Prostate gland (tissue), 2 donors: ENCODE measurements at places on chromosomes 1 and 21.
A peak's percentile ranks its signal among the peaks of the same experiment; 100 is the strongest.

DNA sequence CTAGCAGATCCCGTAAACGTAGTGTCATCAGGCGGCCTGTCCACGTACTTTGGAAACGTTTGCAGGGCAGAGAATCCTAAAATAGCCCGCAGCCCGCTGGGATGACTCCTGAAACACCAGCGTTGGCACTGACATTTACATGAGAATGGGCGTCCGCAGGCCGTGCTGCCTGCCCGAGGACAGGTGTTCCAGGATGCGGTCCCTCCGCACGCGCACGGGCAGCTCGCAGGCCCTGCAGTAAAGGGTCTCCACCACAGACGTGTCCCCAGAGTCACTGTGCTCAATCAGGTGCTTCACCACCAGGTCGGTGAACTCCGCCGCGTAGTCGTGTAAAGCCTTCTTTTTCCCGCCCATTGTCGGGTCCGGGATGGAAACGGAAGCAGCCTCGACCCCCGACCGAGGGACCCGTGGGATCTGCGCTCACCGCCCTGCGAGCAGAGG is 5.8 kb upstream of the CCDC27 start:
- H3K4me3 ChIP-seq = peak overlapping the region; percentile 68
- no peaks in the 10 kb centered on the region for H3K36me3 ChIP-seq
- H3K27ac ChIP-seq = peak overlapping the region; percentile 65
- no peak for DNase-seq
- H3K27me3 ChIP-seq = no peaks in the 10 kb centered on the region

GRCh38 chr1:27330786-27331185 is 8.8 kb downstream of the TMEM222 start:
- H3K27me3 ChIP-seq = no peaks in the 10 kb centered on the region

GRCh38 chr1:183029591-183030000 is 6.4 kb downstream of the LAMC1 start:
- no peaks in the 10 kb centered on the region for H3K4me1 ChIP-seq
- H3K4me3 ChIP-seq = no peak overlapping the region
- H3K27me3 ChIP-seq = no peaks in the 10 kb centered on the region

DNA sequence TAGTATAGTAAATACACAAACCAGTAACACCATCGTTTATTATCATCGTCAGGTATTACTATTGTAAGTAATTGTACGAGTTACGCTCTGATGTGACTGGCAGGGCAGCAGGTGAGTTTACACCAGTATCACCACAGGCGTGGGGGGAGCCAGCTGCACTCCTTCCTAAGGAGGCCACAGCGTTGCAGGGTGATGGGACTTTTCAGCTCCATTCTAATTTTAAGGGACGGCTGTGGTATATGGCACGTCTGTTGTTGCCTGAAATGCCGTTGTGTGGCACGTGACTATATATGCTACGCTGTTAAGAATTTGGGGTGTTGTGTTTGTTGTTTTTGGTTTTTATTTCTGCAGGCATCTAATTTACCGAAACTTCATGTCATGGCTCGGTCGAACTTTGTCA is 164.8 kb upstream of the COL6A1 start:
- H3K4me3 ChIP-seq = no peak overlapping the region
- H3K36me3 ChIP-seq = no peaks in the 10 kb centered on the region
- no peaks in the 10 kb centered on the region for H3K4me1 ChIP-seq

- no peaks in the 10 kb centered on the region for H3K27me3 ChIP-seq
- H3K4me1 ChIP-seq = peaks cover 10% of the 10 kb centered on the region
- no peaks in the 10 kb centered on the region for H3K36me3 ChIP-seq
- DNase-seq = peak; percentile 27
These were observed 21.4 kb downstream of the PLEKHA6 start for GRCh38 chr1:204338360-204338759.

DNA sequence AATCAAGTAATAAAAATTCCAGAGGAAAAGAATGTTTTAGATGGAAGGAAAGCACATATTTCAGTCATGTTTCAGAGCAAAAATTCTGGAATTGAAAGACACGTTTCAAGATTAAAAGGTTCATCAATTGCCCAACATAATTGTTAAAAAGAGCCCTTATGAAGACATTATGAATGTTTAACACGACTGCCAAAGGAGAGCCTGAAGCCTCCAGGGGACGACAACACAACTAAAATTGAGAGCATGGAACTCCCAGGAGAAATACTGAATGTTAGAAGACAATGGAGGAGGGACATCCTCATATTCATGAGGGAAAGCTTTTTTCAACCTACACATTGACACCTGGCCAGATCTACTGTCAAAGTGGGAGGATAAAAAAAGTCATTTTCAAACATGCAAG is 16.0 kb downstream of the OR2T11 start:
- no peaks in the 10 kb centered on the region for H3K4me1 ChIP-seq
- H3K4me3 ChIP-seq = no peak overlapping the region
- H3K27ac ChIP-seq = no peak overlapping the region

GRCh38 chr1:215863796-215864195 is 296.7 kb downstream of the KCTD3 start:
- H3K4me3 ChIP-seq = no peak overlapping the region
- H3K27ac ChIP-seq = no peak overlapping the region
- no peaks in the 10 kb centered on the region for H3K36me3 ChIP-seq
- H3K27me3 ChIP-seq = no peaks in the 10 kb centered on the region
- no peak for DNase-seq

GRCh38 chr21:44929242-44929798 is 8.6 kb upstream of the ITGB2 start:
- H3K4me1 ChIP-seq = peaks cover 12% of the 10 kb centered on the region
- no peaks in the 10 kb centered on the region for H3K36me3 ChIP-seq
- no peak overlapping the region for H3K4me3 ChIP-seq
- peaks cover 10% of the 10 kb centered on the region for H3K27me3 ChIP-seq

DNA sequence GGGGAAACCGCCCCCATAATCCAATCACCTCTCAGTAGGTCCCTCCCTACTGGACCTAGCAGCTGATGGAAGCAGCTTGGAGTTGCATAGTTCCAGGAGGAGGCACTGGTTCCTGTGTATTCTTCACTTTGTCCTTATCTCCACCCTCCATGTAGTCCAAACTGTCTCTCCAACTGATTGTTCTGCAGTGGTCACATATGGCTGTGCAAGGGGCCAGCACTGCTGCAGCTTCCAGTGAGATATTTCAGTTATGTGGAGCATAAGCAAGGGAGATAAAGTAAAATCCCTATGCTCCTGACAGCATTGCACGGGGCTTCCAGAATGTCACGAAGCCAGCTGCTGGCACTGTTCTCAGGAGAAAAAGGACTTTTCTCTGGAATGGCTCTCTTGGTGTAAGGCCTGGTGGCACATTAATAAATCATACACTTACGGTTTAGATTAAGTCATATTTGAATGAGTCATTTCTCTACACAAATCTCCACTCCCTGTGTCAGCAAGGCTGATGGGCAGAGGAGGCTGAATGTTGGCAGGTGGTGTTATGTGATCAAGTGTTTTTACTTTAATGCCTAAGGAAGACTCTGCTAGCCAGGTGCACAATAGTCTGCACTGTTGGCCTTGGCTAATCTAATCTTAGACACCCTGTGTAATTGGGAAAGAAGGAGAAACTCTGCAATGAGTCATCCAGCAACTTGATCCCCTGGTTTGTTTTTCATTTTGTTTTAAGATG is 93.4 kb downstream of the KCNK1 start:
- H3K4me1 ChIP-seq = no peaks in the 10 kb centered on the region
- H3K27ac ChIP-seq = no peak overlapping the region
- no peak for DNase-seq
- no peak overlapping the region for H3K4me3 ChIP-seq
- no peaks in the 10 kb centered on the region for H3K27me3 ChIP-seq
- no peaks in the 10 kb centered on the region for H3K36me3 ChIP-seq

DNA sequence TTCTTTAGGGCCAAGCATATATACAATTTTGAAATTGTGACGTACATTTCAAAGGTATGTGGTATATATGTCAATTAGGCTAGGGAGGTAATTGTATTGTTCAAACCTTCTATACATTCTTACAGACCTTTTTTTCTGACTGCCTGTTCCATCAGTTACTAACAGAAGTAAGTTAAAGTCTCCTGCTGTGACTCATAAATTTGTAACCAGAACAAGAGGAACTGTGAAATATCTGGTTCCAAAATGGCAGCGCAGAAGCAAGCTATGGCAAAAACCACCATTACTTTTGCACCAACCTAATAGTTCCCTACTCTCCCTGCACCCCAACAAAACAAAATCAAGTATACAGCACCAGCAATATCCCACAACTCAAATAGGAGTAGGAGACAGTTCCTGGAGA is 93.6 kb downstream of the ENAH start:
- no peaks in the 10 kb centered on the region for H3K27me3 ChIP-seq
- H3K27ac ChIP-seq = no peak overlapping the region
- DNase-seq = no peak
- H3K4me1 ChIP-seq = no peaks in the 10 kb centered on the region

- no peak overlapping the region for H3K27ac ChIP-seq
- no peak for DNase-seq
- H3K4me1 ChIP-seq = no peaks in the 10 kb centered on the region
- no peak overlapping the region for H3K4me3 ChIP-seq
These were observed 654.5 kb downstream of the MATN1 start for GRCh38 chr1:30068787-30069472.

DNA sequence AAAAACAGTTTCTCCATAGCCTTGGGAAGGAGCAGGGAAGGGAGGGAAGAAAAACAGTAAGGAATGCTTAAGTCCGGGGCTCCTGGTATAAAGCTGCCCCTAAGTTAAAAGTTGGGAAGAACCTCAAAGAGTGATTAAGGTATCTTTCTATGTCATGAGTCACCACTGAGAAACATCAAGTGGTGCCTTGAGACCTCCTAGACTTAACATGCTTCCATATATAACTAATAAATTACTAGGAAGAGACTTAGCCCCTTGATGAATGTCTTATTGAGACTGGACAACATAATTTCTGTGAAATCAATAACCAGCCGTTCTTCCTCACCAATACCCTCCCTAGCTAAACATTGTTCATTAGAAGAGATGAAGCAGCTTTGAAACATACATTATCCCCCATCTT is 121.8 kb upstream of the SLC44A3 start:
- H3K4me1 ChIP-seq = no peaks in the 10 kb centered on the region
- no peak overlapping the region for H3K27ac ChIP-seq
- no peaks in the 10 kb centered on the region for H3K27me3 ChIP-seq
- H3K4me3 ChIP-seq = no peak overlapping the region
- no peak for DNase-seq

- DNase-seq = no peak
- no peak overlapping the region for H3K27ac ChIP-seq
- H3K36me3 ChIP-seq = no peaks in the 10 kb centered on the region
- H3K4me1 ChIP-seq = no peaks in the 10 kb centered on the region
- no peaks in the 10 kb centered on the region for H3K27me3 ChIP-seq
- no peak overlapping the region for H3K4me3 ChIP-seq
These were observed 325.0 kb upstream of the ESRRG start for GRCh38 chr1:217048104-217048707.

- no peaks in the 10 kb centered on the region for H3K27me3 ChIP-seq
- no peaks in the 10 kb centered on the region for H3K4me1 ChIP-seq
- H3K4me3 ChIP-seq = no peak overlapping the region
- H3K27ac ChIP-seq = no peak overlapping the region
These were observed 7.1 kb upstream of the NID1 start for GRCh38 chr1:236072001-236072400.

DNA sequence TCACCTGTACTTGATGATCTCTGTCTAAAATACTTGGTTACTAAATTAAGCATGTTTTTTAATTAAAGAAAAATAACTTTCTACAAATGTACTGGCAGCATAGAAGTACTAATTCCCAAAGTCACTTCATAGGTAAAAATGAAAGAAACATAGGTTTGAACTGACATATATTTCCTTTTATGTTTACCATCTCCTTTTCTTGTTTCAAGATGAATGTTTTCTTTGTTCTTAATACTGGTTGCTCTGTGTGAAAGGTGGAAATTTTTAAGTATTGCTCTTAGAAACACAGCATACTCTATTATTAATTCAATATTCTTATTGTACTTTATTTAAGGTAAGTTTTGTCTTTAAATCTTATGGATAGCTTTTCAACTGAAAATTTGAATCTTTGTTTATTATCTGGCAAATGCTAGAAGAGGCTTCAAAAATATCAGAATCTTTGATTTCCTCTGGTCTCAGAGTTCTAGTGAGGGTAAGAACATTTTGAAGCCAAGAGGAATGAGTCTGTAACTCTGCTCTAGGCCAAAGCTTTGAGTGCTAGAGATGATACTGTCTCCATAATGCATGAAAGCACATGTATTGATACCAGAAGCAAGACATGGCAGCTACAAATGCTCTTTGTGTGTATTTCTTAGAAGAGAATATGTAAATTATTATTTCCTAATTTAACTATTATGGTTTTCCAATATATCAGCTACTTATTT is 18.2 kb downstream of the RRP15 start:
- H3K4me3 ChIP-seq = no peak overlapping the region
- H3K4me1 ChIP-seq = no peaks in the 10 kb centered on the region
- no peaks in the 10 kb centered on the region for H3K36me3 ChIP-seq
- H3K27me3 ChIP-seq = no peaks in the 10 kb centered on the region
- no peak for DNase-seq

- no peak for DNase-seq
- no peak overlapping the region for H3K4me3 ChIP-seq
- H3K4me1 ChIP-seq = no peaks in the 10 kb centered on the region
- H3K36me3 ChIP-seq = no peaks in the 10 kb centered on the region
These were observed 52.5 kb downstream of the KAZN start for GRCh38 chr1:14650951-14651350.

DNA sequence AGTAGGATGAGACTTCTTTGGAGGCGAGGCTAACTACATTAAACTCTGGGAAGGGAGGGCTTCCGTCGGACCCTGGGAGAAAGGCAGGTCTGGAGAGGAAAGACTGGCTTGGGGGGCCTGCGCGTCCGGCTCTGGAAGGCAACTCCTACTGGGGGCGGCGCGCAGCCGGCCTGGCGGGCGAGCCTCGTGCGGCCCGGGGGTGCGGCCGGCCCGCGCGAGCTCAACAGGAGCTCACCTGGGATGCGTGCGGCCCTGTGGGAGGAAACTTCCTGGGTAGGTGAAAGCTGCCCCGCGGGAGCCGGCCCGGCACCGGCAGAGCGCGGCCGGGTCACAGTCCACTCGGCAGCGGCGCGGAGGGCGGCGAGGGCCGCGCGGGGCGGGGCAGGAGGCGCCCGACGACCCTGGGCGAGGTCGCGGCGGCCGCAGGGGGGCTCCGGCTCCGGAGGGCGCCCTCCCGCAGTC is 449 bp downstream of the EPS15 start:
- no peaks in the 10 kb centered on the region for H3K36me3 ChIP-seq
- H3K27ac ChIP-seq = peak overlapping the region; percentile 81
- peak; percentile 43 for DNase-seq
- H3K27me3 ChIP-seq = no peaks in the 10 kb centered on the region

DNA sequence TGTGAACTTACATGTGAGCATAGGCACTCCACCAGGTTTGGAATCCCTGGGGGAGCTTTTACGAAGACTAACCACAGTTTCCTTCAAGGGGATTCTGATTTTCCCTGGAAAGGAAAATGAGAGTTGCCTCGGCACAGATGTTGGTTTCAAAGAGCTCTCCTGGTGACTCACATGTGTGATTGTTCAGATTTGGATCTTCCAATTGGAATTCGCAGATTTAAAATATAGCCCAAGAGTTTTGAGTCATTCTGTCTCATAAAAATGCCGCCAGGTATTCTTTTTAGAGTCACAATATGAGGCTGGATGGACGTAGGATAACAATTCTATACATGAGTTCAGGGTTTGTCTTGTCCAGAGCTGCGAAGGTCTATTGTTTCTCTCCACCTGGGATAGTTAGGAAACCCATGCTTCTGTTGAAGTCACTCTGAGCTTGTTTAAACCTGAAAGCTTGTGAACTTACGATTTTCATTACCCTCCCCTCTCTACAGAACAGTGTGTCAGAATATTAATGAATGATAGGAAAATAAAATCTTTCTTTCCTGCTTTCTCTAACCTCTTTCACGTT is 64.9 kb downstream of the TGFB2 start:
- H3K36me3 ChIP-seq = no peaks in the 10 kb centered on the region
- no peak overlapping the region for H3K4me3 ChIP-seq
- H3K27ac ChIP-seq = no peak overlapping the region
- DNase-seq = no peak
- no peaks in the 10 kb centered on the region for H3K27me3 ChIP-seq
